SIG-M5 (cell line): ENCODE measurements at places on chromosomes 7 and 10.

GRCh38 chr10:43076311-43076875 lies 476 bp upstream of the RET start:
- no peak for DNase-seq

- DNase-seq: no peak
These were observed 454.5 kb upstream of the SEMA3D start for GRCh38 chr7:85641331-85641730.

GRCh38 chr10:124522933-124523871 lies 61.6 kb downstream of the LHPP start:
- no peak for DNase-seq

DNA sequence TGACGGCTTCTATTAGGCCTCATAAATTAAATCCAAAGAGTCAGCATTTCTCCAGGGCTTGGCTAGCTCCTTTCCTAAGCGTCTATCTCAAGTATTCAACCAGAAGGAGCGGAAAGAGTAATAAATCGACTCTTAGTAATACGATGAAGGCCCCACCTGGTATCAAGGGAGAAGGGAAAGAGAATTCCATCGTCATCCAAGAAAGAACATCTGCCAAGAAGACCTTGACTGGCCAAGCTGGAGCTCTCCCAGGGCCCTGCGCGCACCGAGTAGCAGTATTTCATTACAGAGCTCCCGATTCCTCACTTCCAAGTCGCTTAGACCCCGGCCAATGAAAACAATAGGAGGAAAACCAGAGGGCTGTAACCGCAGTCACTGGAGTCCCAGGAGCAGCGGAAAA lies 178.0 kb upstream of the FRMD4A start:
- DNase-seq: no peak

DNA sequence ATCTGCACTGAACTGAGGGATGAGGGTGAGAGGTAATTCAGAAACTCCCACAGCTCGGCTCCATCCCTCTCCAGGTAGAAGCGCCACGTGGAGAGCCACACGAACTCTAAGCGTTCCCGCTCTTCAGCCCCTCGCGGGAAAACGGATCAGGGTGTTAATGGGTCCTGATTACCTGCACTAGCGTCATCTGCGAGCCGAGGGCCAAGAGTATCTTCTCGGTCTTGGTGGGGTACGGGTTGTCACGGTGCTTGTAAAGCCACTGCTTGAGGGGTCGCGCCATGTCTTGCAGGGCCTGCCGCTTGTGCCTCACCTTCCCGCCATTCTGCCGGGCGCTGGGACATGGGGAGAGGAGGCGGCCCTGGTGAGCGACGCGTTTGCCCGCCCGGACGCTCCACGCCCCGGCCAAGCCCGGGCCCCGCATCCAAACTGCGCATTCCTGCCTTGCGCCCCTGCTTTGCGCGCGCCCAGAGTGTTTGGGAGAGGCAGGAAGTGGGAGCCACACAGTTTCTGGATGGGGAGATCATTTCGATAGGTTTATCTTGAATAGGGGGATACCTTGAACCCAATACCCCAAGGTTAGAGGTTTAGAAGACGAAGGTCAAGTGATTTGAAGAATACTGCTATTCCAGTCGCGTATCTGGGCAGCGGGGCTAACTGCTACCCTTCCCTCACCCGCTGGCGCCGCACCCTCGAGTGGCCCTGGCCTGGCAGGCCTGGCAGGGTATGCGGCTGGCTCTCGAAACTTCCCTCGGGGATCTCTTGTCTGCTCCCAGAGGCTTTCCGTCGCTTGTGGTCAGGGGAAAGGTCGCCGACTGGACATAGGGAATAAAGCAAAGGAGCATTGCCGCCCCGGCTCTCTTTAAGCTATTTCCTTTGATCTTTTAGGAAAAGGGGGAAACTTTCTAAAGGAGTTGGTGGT lies 4.2 kb downstream of the MKX start:
- no peak for DNase-seq

DNA sequence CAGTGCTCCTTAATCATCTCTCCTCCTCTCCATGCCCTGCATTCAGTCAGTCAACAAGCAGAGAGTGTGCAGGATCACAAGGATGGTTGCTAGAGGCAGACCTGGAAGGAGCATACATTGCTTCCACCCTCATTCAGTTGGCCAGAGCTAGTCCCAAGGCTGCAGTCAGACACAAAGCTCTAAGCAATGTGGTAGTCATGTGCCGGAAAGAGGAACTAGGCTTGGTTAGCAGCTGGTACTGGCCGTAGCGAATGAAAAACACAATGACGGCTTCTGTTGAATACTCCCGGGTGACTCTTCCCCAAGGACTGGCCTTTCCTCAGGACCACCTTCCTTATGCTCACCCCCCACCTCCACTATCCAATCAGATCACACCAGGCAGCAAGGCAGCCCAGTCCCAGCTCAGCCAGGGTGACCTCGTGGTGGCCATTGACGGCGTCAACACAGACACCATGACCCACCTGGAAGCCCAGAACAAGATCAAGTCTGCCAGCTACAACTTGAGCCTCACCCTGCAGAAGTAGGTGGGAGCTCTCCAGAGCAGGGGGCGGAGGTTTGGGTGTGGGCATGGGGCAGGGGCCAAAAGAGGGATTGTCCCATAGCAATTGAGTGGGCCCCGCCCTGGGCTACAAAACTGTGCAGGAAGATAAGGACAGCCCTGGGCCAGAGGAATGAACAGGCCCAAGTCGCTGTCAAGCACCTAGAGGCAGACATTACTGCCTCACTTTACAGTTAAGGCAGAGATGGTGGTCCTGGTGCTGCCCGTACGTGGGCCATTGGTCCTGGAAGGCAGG lies 10.9 kb downstream of the LDB3 start:
- DNase-seq: no peak

DNA sequence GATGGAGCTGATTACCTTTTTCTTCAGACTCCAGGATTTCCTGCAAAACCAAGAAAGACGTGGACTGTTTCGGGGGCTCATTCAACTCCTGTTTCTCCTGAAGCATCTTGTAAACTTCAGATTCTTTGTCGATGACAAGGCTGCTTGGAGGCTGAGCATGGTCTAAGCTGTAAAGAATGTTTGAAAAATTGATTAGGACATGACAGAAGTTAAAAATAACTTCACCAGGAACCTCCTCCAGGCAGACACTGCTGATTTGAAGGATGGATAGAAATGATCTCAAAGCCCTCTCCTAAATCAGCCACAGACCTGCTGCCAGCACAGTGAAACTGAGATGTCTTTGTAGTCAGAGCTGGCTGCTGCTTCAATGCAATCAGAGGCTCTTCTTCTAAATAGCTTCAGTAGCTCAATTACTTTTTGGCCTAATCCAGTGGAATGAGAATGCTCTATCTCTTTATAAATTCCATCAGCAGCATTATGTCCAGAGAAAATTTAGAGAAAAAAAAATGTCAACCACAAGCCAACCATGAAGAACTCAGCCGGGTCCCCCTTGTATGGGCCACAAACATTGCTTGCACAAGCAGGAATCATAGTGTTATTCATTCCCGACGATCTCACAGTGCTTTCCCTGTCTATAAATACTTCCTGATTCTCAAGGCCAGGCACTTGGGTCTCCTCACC lies 43.5 kb downstream of the PDLIM1 start:
- DNase-seq: no peak

GRCh38 chr10:96863922-96864543 lies 31.9 kb downstream of the LCOR start:
- DNase-seq: no peak

- no peak for DNase-seq
These were observed 57.0 kb upstream of the DNAJB6 start for GRCh38 chr7:157279741-157280215.

DNA sequence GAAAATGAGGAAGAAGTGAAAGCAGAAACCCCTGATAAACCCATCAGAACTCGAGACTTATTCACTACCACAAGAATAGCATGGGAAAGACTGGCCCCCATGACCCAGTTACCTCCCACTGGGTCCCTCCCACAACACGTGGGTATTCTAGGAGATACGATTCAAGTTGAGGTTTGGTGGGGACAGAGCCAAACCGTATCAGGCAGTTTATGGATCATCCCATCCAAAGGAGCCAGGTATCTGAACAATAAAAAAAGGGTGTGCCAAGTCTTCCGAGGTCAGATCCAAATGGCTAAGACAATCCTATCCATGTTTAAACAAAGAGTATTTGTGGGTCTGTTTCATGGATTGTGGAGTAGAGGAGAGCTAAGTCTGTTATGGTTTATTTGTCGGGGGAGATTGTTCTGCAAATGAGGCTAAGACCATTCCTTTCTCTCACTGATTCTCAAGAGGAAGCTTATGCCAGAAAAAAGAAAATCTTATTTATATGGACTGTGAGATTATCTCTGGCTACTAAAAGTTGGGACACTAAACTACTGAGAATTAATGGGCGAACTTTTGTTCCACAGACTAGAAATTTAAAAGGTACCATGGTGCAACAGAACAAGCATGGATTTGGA lies 203.7 kb downstream of the IPMK start:
- no peak for DNase-seq

GRCh38 chr7:29881724-29882123 lies 75.4 kb downstream of the WIPF3 start:
- DNase-seq: no peak

- no peak for DNase-seq
These were observed 59.8 kb downstream of the CPVL start for GRCh38 chr7:29086545-29086944.

- no peak for DNase-seq
These were observed 306.0 kb downstream of the GRID1 start for GRCh38 chr10:86060386-86061277.

DNA sequence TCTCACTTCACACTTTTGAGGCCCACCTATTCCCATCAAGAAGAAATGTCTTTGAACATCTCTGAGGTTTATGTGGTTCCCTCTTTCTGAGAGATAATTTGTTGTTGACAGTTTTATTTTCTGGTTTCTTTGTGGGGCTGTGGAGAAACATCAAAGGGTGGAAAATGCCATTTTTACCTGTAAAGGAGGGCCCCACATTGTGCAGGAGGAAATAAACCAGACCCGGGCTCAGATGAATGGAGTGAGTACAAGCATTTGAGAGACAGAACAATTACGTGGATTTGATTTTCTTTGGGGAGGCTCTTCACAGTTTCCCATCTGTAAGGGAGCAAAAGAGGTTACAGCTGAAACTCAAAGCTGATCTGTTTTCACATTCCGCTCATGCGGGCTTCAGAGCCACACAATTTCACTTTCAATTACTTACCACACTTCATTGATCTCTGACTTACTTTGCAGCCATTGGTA lies 29.8 kb downstream of the ITPRIP start:
- DNase-seq: no peak

DNA sequence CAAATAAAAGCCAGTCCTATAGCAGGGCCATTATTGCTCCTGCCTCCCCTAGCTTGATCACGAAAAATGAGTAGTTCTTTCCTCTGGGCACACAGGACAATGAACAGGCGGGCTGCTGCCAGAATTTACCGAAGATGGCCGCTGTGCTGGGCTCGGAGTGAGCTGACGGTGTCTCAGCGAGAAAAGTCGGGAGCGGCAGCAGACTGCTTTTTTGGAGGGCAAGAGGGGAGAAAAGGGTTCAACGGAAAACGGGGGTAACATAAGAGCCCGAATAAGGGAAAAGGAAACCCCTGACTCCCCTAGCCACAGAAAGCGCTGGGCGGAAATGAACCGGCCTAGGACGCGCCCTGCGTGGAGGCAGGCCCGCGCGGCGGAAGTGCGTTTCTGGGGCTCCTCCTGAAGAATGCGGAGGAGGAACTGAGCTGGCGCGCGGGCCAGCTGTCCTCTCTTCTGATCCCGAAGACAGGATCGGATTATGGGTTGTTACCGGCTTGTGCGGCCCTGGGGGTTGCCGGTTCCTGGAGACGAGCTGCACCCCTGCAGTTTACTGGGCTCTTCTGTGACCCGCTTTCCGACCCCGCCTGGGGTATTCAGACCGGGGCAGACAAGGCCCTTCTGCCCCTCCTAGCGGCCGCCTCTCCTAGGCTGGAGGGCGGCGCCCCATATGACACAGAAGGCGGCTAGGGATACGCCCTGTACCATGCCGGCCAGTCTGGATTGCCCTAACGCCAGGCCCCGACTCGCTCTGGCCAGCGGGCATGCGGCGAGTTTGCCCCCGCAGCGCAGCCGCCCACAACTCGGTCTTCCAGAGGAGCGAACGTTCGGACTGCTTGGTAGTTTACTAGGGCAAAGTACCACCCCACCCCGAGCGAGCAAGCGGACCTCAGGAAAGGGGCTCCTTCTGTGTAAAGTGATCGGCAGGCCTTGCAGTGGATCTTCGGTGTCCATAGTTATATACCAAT lies 30.1 kb upstream of the KMT2E start:
- peak; percentile 39 for DNase-seq

- no peak for DNase-seq
These were observed 37.2 kb downstream of the DIP2C start for GRCh38 chr10:652233-652632.

- no peak for DNase-seq
These were observed 154.5 kb upstream of the ZNF32 start for GRCh38 chr10:43802988-43803696.

- no peak for DNase-seq
These were observed 517.5 kb downstream of the NRG3 start for GRCh38 chr10:82392533-82392932.

DNA sequence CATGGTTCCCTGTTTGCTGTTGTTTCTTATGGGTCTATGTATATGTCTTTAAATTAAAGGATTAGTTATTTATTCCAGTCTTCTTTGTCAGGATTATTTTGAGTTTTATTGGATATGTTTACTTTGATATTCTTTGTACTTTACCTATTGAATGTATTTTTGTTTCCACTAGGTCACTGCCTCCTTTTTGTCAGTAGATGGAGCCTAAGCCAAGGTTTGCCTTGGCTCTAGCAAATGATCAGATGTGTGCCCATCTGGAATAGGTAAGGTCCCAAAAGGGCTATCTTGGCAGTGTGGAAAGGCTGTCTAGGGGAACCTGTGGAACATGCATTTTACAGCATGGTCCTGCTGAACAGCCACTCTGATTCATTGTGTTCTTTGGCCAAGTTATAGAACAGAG lies 337.3 kb upstream of the GHITM start:
- no peak for DNase-seq

DNA sequence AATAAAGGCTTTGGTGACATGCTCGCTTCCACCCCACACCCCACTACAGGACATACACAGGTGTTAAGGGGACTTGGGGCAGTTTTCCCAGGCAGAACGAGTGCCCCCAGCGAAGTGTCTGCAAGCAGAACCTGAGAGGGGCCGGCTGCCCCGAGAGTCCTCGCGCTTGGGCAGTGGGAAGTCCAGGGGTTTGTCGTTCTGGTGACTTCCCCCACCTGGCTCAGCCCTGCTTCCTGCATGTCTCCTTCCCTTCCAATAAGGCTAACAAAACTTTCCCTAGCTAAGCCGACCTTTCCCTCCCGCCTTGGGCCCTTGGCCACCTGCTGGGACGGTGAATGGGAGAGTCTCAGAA lies 916 bp downstream of the VWA2 start:
- no peak for DNase-seq

DNA sequence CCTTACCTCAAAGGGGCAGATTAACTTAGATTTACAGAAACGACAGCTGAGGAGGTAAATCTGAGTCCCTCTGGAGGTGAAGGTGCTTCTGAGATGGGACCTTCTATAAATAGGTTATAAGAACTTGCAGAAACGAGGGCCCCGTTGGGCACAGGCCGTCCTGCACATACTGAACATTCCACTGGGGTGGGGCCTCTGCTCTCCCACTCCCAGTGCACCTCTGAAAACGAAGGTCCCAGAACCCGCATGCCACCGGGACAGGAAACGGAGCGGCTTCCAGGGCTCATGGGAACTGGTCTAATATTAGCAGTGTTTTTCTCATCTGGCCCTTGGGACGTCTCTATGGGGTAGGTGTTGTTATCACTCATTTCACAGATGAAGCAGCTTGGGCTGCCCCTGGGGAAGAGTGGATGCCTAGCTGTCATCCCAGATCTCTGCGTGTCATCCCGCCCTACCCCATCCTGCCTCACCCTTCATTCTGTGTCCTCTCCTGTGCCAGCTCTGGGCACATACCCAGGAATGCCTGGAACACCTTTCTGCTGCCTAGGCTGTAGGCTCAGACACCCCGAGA lies 19.6 kb downstream of the C10orf62 start:
- DNase-seq: no peak

GRCh38 chr10:65618126-65618525 lies 1307.7 kb upstream of the LRRTM3 start:
- no peak for DNase-seq
